Stimulated activated CD4-positive, alpha-beta T cell treated with anti-CD3 and anti-CD28 coated beads, Interleukin-4, amount 100 ng/mL, for 1 hour (primary cell): ENCODE measurements at places on chromosomes 4 and X.

DNA sequence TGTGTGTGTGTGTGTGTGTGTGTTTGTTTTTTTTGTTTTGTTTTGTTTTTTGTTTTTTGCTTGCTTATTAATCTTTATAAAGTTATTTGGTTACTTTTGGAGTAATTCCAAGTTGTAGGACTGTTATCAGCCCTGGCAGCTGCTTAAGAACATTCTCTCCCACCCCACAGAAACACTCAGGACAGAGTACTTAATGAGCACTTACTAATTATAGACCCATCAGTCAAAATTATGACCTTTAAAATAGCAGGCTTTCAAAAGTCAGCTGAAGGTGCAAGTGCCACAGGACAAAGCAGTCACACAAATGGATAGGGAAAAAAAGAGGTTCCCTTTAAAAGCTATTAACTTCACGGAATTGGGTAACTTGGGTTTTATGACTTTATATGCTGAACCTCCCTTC lies 69.0 kb downstream of the BEND2 start:
- DNase-seq = no peak

- no peak for DNase-seq
Measured at GRCh38 chr4:85452058-85452731, 22.8 kb upstream of the ARHGAP24 start.

- no peak for DNase-seq
Measured at GRCh38 chr4:48979914-48980579, 6.0 kb upstream of the CWH43 start.

- DNase-seq = no peak
Measured at GRCh38 chr4:174650711-174651355, 128.5 kb upstream of the HPGD start.

- DNase-seq = peak; percentile 50
Measured at GRCh38 chr4:38132107-38132673, 172.0 kb downstream of the PTTG2 start.

GRCh38 chr4:88751258-88752075 lies 53.8 kb upstream of the NAP1L5 start:
- no peak for DNase-seq

GRCh38 chr4:174281901-174282300 lies 1.6 kb downstream of the FBXO8 start:
- no peak for DNase-seq

GRCh38 chr4:99285387-99285786 lies 5.4 kb downstream of the ADH1A start:
- DNase-seq = no peak

DNA sequence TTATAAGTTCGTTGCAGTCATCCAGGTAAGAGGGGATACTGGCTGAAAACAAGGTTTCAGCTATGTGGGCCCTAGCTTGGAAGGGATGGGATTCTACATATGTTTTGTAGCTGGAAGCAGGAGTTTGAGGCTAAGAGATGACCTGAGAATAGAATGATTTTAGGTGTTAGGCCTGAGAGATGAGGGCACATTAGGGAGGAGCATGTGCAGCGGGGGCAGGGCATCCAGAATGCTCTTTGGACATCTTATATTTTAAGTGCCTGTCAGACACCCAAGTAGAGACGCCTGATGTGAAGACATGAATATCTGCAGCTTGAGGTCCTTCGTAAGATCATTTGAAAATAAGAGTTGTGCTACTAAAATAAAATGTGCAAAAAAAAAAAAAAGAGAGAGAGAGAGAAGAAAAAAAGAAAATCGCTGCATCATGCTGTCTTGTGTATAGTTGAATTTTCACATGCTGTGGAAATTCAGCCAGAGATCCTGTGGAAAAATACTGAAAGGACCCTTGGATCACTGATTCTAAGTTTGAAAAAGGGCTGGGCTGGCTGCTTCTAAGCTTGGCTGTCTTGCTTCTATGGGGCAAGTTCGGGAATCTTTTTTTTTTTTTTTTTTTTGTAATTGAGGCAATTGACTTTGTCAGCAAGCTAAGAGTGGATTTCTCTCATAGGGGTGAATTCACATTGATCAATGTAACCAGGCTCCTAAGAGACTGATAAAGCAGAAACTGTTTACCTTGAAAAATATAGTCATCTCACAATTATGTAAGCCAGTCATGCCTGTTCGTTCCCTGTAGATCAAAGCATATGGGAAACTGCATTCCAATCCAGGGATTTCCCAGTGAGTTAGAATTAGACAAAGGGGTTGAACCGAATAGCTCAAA lies 341.0 kb upstream of the GATB start:
- no peak for DNase-seq

GRCh38 chrX:46686003-46686645 lies 72.8 kb downstream of the SLC9A7 start:
- DNase-seq = peak; percentile 15

GRCh38 chr4:105279314-105279713 lies 132.6 kb downstream of the TET2 start:
- no peak for DNase-seq

DNA sequence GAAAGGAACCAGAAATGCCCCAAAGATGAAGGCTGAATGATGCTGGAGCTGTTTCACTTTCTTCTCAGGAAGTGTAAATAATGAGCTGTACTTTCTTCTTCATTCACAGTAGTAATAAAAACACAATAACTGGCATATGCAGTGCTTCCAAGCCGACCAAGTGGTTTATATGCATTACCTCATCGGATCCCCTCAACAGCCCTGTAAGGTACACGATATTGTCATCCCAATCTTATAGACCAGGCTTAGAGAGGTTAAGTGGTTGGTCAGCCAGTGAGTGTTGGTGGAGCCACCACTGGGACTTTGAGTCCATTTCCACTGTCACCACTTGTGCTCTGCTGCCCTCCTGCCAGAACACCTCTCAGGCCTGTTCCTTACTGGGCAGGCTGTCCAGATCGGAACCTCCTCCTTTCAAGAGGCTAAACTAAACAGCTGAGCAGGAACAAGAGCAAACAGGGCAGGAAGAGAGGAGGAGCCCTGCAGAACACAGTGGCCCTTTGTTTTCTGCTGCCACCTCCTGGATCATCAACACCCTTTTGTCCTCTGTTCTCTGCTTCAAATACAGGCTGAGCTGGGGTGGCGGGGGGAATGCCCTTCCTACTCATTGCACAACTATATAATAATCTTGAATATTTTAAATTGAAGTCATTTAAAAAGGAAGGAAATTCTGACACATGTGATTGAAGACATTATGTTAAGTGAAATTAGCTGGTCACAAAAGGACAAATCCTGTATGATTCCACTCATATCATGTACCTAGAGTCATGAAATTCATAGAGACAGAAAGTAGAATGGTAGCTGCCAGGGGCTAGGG lies 112.5 kb upstream of the ATP6AP2 start:
- DNase-seq = peak; percentile 23

DNA sequence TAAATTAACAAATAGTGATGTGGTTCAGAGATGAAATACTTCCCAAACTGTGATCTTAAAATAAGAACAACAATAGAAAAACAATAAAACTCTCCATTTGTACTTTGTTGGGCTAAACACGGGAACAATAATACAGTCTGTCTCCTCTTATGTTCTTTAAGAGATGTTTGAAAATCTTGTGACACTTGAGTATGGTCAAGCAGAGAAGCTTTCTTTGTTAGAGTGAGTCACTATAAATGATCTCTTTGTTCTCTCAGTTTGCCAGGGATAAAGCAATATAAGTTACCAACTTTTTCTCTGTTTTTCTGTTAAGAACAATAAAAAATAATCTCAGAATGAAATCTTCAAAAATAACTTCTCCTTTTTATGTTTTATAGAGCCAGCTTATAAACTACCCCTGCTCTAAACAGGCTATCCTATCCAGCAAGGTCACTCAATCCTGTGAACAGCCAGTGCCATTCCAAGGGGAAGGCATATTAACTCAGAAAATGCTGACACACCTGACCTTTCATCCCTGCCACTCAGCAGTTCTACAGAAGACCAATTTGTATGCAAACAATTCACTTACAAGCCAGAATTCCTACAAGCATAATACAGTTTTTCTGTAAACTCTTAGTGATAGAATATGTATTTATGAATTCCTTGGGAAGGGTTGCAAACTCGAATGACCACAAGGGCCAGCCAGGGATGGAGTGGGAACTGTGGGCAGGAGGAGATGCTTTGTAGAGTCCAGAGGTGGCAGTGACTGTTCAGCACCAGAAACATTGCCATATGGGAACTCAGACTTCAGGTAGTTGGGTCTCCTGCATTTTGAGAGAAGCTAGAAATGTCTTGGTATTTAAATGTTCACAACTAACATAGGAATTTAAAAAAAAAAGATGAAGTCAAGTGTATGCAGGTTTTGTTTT lies 52.2 kb downstream of the AFM start:
- no peak for DNase-seq

GRCh38 chrX:154738011-154738738 lies 12.7 kb downstream of the GAB3 start:
- DNase-seq = no peak

DNA sequence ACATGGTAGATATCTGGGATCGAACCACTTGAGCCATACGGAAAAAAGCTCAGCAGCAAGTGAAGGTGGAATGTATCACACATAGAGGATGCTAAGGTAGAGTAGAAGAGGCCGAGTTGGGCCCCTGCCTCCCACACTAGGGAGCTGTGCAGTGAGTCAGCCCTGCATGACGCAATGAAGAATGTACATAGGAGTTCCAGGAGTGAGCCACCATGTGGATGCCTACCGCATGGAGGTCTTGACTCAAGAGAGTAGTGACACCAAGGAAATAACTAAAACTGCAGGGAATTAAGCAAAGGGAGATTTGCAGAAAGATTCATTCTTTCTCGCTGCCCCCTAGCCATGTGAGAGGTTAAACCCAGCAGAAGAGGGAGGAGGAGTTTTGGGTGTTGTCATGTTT lies 389.6 kb upstream of the IGFBP7 start:
- DNase-seq = no peak
